EH (cell line): ENCODE measurements at places on chromosomes 2 and 18.

- DNase-seq = no peak
Measured at GRCh38 chr2:22326250-22326649, 1058.7 kb upstream of the KLHL29 start.

- DNase-seq = no peak
Measured at GRCh38 chr2:139366681-139367080, 586.5 kb upstream of the NXPH2 start.

GRCh38 chr2:39930175-39930917 is 151.3 kb upstream of the THUMPD2 start:
- DNase-seq = no peak

- DNase-seq = no peak
Measured at GRCh38 chr18:66510357-66511045, 93.4 kb downstream of the CDH19 start.

DNA sequence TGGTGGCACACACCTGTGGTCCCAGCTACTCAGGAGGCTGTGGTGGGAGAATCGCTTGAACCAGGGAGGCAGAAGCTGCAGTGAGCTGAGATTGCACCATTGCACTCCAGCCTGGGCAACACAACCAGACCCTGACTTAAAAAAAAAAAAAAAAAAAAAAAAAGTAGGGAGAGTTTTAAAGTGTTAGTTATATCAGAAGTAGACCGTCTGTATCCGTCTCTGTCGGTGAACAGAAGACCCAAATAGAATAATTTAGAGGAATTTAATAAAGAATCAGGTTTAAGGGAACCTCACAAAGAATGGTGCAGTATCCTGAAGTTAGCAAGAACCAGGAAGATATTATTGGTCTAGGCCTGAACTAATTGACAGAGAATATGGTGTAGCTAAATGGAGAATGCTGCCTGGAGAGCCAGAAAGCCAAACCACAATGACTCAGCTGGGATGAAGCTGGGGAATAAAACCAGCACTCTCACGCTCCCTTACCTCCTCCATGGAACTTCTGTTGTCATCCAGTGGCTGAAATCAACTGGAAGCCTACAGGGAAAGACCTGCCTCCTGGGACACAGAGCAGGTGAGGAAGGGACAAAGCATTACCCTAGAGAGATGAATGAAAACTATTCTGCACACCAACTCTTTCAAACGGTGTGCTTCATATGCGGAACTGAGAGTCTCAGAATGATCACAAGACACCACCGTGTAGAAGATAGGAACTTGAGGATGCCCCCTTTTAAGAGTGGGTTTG is 39.1 kb upstream of the PLEKHM3 start:
- peak; percentile 97 for DNase-seq

GRCh38 chr18:77140439-77141109 is 8.0 kb upstream of the MBP start:
- no peak for DNase-seq

DNA sequence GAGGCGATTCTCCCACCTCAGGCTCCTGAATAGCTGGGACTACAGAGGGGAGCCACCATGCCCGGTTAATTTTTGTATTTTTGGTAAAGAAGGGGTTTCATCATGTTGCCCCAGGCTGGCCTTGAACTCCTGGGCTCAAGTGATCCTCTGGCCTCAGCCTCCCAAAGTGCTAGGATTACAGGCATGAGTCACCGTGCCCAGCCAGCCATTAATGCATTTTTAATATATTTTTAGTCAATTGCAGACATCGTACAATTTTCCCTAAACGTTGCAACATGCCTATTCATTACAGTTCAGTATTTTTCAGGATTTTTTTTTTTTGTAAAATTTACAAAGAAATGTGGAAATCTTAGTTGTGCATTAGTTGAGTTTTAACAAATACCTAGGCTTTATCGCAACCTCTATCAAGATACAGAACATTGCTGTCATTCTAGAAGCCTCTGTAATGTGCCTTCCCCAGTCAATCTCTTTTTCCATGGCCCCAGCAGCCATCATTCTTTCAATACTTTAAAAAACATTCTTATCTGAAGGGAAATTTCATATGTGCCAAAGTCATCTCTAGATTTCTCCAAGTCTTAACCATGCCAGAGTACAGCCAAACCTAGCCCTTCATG is 14.7 kb downstream of the NABP1 start:
- peak; percentile 37 for DNase-seq

DNA sequence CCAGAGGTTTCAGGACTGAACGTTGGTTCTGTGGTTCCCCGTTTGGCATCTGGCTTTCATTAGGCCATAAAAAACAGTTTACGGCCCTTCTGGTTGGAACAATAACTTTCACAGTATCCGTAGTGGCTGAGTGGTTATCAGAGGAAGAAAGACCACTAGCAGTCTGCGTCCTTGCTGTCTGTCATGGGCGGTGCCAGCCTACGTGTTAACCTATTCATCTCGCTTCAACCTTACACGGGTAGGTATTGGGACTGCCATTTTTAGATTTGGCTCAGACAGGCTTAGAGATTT is 42.6 kb upstream of the ROCK2 start:
- DNase-seq = peak; percentile 87

GRCh38 chr2:218129458-218130135 is 3.8 kb downstream of the CXCR2 start:
- peak; percentile 13 for DNase-seq

- DNase-seq = no peak
Measured at GRCh38 chr2:98935777-98936352, at the start of gene CRACDL. Gene CRACDL, minus strand, starts transcription at chr2:98936225. Its CDS starts 89,425 bp downstream, at chr2:98846800.

DNA sequence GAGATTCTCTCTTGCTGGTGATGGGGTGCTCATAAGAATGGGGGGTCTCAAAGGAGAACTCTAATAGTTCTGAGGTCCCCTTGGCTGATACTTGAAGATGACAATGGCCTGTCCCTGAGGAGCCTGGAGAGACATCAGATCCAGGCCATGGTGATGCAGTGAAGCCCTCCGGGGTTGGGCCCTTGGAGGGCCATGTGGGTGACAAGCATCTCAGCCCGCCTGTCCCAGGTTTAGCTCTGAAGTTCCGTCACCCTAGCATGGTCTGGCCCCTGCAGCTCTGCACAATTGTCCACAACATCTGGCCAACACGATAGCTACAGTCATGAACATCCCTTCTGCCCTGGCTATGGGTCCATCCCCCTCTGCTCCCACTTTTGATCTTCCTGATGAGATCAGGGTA is 202.8 kb upstream of the HS6ST1 start:
- DNase-seq = no peak

GRCh38 chr18:7711495-7711894 is 144.4 kb downstream of the PTPRM start:
- DNase-seq = no peak

DNA sequence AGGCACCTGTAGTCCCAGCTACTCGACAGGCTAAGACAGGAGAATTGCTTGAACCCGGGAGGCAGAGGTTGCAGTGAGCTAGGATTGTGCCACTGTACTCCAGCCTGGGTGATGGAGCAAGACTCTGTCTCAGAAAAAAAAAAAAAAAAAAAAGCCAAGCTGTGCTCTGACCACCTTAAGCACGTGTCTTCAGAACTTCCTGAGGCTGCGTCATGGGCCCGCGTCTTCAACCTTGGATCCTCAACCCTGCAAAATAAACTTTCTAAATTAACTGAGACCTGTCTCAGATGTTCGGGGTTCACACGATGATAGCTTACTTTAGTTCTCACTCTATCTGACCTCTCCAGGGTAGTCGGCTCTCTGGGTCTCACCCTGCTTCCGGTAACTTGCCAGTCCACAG is 65.8 kb upstream of the CABLES1 start:
- no peak for DNase-seq

- no peak for DNase-seq
Measured at GRCh38 chr2:105248316-105249070, 7.0 kb downstream of the GPR45 start.

GRCh38 chr2:82224301-82224940 is 1919.9 kb upstream of the LRRTM1 start:
- no peak for DNase-seq

- DNase-seq = peak; percentile 78
Measured at GRCh38 chr18:25299426-25300300, 52.3 kb downstream of the ZNF521 start.

- DNase-seq = no peak
Measured at GRCh38 chr2:171651667-171652415, 35.4 kb upstream of the DYNC1I2 start.

GRCh38 chr2:36433311-36434217 is 78.0 kb downstream of the CRIM1 start:
- DNase-seq = peak; percentile 90

- peak; percentile 68 for DNase-seq
Measured at GRCh38 chr2:73117441-73117840, 4.7 kb upstream of the RAB11FIP5 start.

- no peak for DNase-seq
Measured at GRCh38 chr2:134238371-134238770, 15.5 kb upstream of the MGAT5 start.

DNA sequence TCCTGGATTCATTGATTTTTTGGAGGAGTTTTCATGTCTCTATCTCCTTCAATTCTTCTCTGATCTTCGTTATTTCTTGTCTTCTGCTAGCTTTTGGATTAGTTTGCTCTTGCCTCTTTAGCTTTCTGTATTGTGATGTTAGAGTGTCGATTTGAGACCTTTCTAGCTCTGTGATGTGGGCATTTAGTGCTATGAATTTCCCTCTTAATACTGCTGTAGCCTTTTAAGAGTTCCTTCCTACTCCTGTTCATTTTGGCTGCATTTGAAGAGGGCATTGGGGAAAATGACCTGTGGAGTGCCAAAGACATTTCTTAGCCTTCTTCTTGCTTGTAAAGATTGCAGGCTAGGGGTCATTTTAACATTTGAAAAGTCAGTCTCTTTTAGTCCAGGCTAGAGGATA is 463.8 kb upstream of the GCFC2 start:
- no peak for DNase-seq

DNA sequence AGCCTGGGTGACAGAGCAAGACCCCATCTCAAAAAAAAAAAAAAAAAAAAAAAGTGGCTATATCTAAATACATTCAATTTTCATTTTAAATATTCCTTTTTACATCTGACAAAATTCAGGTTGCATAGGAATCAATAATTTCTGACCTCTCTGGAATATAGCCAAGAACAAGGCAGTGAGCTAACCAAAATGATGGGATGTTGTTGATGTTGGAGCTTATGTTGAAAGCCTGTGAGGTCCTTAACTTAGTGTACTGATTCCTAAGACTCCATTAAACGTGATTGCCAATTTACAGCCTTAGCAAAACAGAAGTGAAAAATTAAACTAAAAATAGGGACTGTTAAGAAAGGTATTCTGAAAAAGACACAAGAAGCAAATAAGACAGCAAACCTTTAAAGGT is 109.6 kb downstream of the MEP1B start:
- no peak for DNase-seq

GRCh38 chr2:65314801-65315441 is 87.3 kb downstream of the ACTR2 start:
- no peak for DNase-seq
